ENCODE measurements at places on chromosomes 1 and 21.

GRCh38 chr1:46812065-46812963 is 13.5 kb downstream of the CYP4B1 start:
- no peak for DNase-seq

DNA sequence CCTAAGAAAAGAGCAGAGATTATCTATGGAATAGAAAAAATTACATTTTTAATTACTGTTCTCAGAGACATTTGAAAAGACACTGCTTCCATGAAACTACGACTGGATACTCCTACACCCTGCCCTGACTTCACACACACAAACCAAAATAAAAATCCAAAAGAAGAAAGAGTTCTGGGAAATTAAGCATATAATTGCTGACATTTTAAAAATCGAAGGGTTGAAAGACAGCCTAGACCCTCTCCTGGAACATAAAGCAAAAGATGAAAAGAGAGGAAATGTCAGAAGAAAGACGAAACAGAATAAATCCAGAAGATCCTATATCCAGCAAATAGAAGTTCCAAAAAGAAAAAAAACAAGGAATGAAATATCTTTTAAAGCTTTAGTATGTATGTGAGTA is 32.8 kb upstream of the EEIG2 start:
- DNase-seq, result no peak

GRCh38 chr1:199242147-199242546 is 603.3 kb downstream of the PTPRC start:
- DNase-seq, result no peak

DNA sequence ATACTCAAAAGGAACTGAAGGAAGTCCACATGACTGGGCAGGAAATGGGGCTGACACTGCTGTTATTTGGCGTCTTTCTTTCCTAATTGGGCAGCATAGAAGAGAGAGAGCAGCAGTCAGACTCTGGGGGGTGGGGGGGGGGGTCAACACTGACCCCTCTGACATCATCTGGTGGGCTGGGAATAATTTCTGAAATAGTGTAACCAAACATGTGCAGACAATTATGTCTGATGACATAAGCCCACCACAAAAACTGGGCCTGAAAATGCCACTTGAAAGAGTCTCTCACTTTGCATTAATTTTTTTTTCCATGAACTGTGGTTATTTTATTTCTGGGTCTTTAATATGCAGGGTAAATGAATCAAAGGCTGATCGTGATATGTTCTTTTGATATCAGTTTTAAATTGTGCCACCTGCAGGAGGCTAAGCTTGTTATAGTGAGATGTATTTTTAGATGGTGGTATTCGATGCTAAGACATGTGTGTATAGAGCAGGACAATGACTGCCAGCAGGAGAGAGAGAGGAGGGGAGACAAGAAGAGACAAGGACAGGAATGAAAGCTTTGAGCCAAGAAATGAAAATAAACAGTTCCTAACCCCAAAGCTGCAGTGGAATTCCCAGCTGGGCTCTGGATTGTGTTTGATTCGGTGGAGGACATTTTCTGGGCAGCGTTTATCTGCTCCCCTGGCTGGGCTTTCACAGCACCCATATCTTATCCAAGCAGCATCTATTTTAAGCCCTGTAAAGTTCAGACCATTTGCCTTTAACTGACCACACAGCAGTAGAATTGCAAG is 264.7 kb downstream of the PBX1 start:
- DNase-seq, result no peak

DNA sequence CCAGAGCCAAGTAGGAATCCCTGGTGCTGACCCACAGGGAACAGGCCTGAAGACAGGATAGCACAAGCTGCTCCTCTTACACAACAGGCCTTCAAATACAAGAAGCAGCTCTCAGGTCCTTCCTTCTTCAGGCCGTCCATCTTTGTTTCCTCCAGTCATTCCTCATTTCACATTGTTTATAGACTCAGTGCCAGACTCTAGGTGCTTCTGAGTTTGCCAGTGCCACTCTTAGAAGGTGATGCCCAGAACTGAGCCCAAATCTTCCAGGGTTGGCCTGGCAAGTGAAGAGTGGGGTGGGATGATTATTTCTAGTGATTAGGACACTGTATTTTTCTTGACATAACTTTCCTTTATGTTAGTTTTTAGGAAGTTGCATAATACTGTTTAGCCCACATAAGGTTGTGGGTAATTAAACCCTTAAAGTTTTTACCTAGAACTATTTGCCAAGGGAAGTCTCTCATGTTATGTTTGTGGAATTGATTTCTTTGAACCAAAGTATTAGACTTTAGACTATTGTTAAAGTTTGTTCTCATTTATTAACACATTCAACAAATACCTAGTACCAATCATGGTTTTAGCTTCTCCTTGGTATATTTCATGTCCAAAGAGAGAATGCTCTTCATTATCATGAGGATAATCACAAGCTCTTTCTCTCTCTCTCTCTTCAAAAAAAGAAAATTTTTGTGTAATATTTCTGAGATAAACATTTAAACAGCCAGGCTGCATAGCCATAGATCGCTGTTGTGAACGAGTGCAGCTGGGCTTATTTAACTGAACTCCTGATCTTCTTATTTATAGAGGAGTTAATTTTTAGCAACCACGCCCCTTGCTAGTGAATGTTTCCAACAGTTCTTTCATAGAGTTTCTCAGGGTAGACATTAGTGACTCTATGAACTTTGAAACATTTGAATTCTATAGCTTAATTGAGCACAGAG is 47.7 kb downstream of the PGM1 start:
- no peak for DNase-seq

All from NK-92 treated with Interleukin-12 subunit alpha and Interleukin-12 subunit beta, amount 100 ng/mL, for 24 hours (cell line).